ENCODE measurements at places on chromosomes 13 and 19. TPM values are rescaled to one million over a fixed set of nuclear protein-coding genes. Genes with fewer than 3 reads are reported as not detected.
A peak's percentile ranks its signal among the peaks of the same experiment; 100 is the strongest.

GRCh38 chr19:17183858-17184321 is 31.3 kb upstream of the USE1 start:
- peak; percentile 66 for DNase-seq

DNA sequence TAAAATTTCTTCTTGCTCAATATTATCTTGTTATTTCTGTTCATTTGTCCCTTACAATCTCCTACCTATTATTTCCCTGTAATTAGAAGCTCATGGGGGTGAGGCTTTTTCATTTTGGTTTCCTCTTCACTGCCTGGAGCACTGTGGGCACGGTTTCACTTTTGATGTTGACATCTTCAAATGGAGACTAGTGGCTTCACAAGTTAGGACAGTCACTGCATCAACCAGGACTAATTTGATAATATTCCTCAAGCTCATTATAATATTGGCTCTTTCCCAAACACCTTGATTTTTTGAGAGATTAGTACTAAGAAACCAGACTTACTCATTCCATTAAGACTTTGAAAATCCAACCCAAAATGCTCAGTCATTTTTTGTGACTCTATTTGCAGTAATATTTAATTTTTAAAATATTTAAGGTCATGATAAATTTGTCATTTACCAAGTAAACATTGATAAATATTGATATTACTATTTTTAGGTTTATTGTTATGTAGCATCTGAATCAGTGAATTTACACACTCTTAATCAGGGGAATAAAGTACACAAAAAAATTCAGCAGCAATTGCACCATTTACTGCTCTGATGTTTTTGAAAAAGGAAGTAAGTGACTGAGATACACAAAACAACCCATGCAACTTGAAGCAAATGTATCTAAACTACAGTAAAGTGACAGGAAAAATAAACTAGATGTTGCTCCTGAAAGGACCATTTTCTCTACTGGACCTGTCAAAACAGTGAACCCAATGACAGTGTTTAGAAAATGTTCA is 28.8 kb upstream of the RCBTB2 start:
- DNase-seq = no peak

- DNase-seq = peak; percentile 81
These were observed at the start of gene CCDC106 for GRCh38 chr19:55647732-55648584. TSS of gene CCDC106 (plus strand) at chr19:55648212. CDS start at chr19:55649047, 835 bp downstream.

- DNase-seq = peak; percentile 35
These were observed 1.2 kb downstream of the VASP start for GRCh38 chr19:45508417-45508860.

GRCh38 chr13:106599875-106600797 is 32.2 kb upstream of the ARGLU1 start:
- peak; percentile 92 for DNase-seq

Gene KISS1R
- total RNA-seq = not detected

Gene KLC3
- 4.3 TPM for total RNA-seq

Gene CACNG6
- total RNA-seq = not detected

Gene PDX1
- total RNA-seq = 2.6 TPM

Gene PLIN5
- total RNA-seq = 0.72 TPM

Data from umbilical cord (tissue), 2 donors.